Astrocyte (in vitro differentiated cells and primary cell): ENCODE measurements at places on chromosomes 3 and 15.

- no peak for DNase-seq
Observed at GRCh38 chr3:134068429-134068828, 38.7 kb upstream of the SLCO2A1 start.

- no peak for DNase-seq
Observed at GRCh38 chr15:57010724-57011123, 92.3 kb downstream of the TCF12 start.

DNA sequence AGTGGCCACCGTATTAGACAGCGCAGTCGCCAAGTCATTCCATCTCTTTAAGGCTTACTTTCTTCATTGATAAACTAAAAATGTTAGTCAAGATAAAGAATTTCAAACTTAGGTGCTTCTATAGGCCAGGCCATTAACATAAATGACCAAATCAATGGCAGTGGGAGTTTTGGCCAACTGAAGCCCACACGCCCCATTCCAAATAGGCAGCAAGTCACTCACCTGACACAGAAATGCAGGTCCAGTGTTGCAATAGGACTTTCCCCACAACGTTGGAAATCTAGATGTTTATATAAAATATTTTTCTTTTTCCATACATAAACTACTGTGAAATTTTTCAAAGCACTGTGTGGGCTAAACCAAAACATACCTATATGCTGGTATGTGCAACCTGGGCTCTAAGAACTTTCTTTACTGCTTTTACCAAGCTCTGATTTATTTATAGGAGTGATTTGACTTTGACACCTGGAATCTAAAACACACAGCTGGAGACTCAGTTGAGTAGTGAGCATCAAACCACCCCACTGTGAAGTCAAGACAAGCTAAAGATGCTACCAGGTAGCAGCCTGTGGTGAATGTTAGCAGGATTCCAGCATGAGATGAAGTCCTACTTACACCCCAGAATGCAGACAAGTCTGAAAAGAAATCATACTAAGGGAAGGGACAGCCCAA lies 15.1 kb downstream of the GOLIM4 start:
- no peak for DNase-seq

DNA sequence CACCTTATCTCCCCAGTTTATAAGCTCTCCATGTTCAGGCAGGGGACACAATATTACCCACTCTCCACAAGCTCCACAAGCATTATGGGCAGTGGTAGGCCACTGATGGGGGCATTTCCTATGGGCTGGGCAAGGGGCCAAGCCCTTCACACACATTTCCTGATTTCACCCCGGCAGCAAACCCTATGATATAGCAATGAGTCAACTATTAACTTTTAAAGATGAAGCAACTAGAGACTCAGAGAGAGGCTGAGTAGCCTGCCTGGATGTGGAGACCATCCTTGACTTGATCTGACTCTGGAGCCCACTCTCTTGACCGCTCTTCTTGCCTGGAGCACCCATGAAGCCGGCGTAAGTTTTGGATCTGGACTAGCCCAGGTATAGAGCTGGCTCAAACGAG lies 27.4 kb downstream of the FOXL2NB start:
- DNase-seq, result no peak

- no peak for DNase-seq
Observed at GRCh38 chr15:71921191-71921590, 110.8 kb downstream of the NR2E3 start.

DNA sequence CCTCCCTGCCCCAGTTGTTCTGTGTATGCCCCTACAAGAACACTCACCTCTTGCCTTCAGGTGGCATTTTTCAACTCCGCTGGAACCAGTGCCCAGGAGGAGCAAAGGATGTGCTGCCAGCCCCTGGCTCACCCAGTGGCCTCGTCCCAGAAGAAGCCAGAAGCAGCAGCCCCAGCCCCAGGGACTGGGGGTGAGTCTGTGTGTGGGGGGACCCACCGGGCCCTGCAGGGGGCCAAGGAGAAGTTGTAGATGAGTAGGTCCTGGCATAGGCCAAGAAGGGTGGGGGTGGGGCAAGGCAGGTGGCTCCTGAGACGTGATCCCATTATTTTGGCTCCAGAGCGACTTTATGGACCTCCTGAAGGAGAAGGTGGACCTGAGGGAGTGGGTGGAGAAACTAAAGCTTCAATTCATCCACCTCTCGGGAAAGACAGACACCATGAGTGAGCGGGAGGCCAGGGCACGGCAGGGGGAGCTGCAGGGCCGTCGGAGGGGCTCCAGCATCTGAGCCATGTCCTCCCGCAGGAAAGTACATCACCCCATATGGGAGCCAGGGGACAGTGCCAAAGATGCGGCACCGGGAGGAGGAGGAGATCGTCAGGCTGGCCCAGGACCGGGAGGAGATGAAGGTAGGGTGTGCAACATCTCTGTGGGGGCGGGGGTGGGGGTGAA lies 29.3 kb downstream of the NGRN start:
- DNase-seq, result no peak

GRCh38 chr3:113643583-113643982 lies 52.9 kb downstream of the USF3 start:
- DNase-seq, result no peak

DNA sequence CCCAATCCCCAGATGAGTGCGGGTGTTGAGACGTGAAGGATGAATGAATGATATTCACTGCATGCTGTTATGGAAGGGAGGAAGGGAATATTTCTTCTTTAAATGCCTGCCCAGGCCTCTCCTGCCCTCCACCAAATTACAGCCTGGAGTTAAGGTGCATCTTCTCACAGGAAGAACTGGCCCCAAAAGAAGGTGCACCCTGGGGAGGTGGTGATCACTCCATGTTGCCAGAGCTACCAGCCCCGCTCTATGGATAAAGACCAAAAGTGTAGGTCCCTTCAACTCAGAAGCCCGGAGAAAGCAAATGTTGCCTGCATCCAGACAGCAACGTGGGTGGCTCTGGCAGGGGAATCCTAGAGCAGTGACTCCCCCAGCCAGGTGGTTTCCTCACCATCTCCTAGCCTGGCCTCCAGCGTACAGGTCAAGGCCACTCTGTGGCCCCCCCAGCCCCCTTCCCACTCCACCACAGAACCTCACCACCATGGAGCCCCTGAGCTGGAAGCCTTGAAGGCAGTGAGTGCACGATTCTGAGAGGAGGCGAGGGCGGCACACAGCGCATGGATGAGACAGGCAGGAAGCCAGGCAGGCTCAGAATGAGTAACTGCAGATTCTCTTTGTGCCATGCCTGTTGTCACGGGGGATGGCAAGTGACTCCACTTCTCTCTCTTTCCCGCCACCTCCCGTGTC lies 3.5 kb upstream of the VIPR1 start:
- DNase-seq, result no peak

GRCh38 chr3:59559721-59560435 lies 510.1 kb upstream of the CFAP20DC start:
- DNase-seq, result peak; percentile 100

- peak; percentile 95 for DNase-seq
Observed at GRCh38 chr15:65939901-65940617, 70.8 kb downstream of the RAB11A start.
